Urinary bladder (tissue), 4 donors: ENCODE measurements at places on chromosomes 1 and 21. TPM values are rescaled to one million over a fixed set of nuclear protein-coding genes. Genes with fewer than 3 reads are reported as not detected.

Gene CYP4A22
- not detected for polyA plus RNA-seq

Gene MAEL
- 0.18 TPM for polyA plus RNA-seq

Gene PRXL2B
- polyA plus RNA-seq, result 25.0 TPM

Gene ZNF593OS
- polyA plus RNA-seq, result 0.18 TPM

Gene MROH7
- polyA plus RNA-seq, result 3.0 TPM

Gene CFH
- 411 TPM for polyA plus RNA-seq

Gene ICOSLG
- 1.3 TPM for polyA plus RNA-seq

GRCh38 chr1:3066250-3066711, 2.7 kb upstream of the PRDM16 start:
- DNase-seq, result no peak

- DNase-seq, result no peak
Measured at GRCh38 chr1:66445492-66446181, 88.3 kb upstream of the SGIP1 start.

GRCh38 chr1:201228011-201228983, 37.7 kb downstream of the IGFN1 start:
- no peak for DNase-seq

GRCh38 chr1:119359730-119360129, 8.9 kb upstream of the HAO2 start:
- no peak for DNase-seq

GRCh38 chr1:205933671-205934618, 9.3 kb downstream of the SLC26A9 start:
- no peak for DNase-seq

DNA sequence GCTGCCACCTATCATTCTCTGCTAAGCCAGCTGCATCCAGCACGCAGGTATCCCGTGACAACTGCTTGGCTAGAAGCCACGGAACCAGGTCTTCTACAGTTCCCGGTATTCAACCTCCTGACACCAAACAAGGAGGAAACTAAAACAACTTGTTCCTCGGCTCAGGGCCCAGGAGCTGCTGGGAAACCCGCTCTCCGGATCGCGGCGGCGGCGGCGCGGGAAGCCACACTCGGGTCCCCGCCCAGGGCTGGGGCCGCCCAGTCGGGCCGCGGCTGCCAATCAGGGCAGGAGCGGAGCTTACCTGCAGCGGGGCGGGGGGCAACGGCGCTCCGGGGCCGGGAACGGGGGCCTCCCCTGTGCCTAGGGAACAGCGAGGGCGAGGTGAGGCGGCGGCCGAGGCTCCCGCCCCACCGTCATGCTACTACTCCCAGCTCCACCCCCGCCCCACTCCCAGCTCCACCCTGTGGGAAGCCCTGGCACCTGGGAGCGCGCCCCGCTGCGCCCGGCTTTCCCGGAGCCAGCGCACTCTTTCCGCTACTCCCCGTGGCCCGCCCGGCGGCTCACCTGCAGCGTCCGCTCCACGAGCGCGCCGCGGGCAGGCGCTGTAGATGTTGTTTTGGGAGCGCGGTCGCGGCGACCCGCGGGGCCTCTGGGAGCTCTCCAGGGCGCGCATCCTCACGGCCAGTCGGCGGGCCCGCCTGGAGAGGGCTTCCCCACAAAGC, 12.1 kb downstream of the IL24 start:
- peak; percentile 64 for DNase-seq

- no peak for DNase-seq
Measured at GRCh38 chr1:66380452-66381212, 153.3 kb upstream of the SGIP1 start.

DNA sequence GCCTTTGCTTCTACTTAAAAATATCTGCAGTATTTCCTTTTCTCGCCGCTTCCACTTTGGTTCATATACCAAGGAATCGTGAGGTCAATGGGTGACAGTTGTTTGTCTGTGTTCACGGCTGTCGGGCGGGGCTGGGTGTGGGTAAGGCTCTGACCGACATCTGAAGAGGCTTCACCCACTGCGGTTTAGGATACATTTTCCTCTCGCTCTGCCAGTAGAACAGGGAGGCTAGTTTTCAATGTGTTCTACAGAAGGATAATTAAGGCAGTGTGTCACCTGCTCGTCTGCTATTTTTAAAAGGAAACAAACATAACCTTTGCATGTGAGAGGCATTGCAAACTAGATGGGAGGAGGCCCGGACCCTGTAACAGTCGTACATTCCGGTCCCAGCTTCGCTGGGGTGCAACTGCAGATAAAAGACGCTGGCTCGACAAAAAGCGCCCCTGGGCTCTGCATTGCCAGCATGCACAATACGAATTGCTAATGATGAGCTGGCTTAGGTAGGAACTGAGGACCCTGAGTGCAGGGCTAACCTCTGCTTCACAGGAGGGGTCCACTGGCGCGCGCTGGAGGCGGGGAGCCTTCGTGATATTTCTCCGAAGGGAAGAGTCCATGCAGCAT, 8.5 kb upstream of the ERG start:
- DNase-seq, result no peak

DNA sequence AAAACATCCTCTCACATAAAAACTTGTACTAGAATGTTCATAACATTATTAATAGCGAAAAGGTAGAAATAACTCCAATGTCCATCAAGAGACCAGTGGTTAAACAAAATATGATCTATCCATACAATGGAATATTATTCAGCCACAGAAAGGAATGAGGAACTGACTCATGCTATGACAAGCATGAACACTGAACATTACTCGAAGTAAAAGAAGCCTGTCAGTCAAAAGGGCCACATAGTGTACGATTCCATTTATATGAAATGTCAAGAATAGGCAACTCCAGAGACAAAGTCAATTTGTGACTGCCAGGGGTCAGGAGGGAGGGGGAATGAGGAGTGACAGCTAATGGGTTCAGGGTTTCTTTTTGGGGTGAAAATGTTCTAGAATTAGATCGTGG, 2.3 kb downstream of the VPS26C start:
- no peak for DNase-seq

DNA sequence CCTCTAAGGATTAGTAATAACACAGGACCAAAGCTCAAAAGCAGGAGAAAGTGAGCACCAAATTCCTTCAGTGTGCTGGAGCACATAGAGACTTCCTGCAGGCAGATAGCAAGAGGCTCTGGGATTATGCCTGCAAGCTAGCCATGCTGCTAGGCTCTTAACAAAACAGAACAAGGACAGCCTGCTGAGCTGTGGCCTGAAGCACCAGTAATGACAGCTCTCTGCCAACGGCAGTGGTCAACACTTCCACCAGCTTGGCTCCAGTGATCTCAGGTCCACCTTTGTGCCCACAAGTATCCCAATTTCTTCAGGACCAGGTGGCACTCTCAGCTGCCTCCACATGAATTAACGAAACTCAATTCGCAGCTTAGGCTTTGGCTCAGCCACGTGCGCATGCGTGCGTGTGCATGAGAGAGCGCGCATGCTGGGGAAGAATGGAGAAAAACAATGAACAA, 64.2 kb downstream of the SLC45A1 start:
- DNase-seq, result no peak

GRCh38 chr1:9561429-9561828, 22.2 kb downstream of the SLC25A33 start:
- DNase-seq, result no peak

DNA sequence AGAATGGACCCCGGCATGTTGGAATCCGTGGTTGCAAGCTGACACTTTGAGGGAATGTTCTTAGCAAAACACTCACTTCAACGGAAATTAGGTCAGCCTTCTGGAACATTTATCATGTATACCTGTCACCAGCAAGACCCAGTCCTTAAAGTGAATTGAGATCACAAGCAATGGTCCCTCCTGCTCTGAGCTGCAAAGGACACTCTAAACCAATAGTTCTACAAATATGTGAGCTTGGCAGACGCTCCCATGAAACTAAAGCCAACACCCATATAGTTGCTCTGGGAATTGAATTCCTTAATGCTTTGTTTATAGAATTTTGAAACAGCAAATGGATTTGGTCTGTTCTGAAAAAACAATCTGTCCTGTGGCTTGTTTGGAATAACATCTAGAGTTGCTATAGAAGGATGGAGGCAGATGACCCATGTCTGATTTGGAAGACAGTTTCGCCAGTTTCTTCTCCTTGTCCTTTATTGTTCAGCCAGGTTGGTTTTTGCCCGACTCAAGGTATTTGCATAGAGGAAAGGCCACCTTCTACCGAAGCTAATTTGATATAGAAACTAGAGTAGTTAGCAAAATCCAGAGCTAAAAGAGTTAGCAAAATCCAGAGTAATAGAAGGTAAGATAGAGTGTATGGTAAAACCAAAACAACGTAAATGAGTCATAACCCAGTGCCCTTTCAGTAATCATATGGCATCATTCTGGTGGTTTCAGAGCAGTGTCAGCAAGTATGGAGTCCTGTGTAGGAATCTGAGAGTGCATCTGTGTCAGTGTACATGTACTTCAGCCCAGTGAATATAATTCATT, 236.2 kb downstream of the NFIA start:
- peak; percentile 77 for DNase-seq

DNA sequence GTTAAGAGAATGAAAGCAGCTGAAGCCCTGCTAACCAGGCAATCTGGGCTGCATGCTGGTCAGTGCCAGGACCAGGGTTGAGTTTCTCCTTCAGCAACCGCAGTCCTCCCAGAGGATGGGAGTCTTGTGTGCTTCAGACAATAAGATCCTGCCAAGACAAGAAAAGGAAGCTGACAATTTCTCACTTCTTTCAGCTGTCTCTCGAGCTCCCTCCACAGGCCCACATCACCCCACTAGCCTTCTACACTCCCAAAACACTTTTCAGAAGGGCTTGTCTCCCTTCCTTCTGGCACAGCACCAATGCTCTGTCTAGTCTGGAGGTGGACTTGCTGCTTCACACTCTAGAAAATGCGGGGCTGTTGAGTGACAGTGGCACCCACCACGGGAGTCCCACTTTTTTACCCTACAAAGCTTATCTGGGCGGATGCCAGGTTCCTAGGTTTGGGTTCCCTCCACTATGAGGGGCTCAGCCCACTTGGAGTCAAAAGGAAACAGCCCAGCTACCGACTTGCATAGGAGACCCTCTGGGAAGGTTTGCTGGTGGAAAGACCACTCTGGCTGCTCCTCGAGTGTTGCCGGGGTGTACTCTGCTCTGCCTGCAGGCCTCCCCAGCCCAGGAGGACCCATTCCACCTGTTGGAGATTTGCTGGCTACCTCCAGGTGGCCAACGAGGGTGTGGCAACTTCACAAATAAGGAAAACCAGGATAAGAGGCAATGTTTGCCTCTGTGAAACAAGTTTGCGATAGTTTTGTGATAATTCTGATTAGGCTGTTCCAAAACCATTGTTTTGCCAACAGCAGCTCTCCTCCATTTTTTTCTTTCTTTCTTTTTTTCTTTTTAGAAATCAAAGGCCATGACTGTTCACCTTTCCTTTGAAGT, 68.9 kb downstream of the TENT5C start:
- no peak for DNase-seq

DNA sequence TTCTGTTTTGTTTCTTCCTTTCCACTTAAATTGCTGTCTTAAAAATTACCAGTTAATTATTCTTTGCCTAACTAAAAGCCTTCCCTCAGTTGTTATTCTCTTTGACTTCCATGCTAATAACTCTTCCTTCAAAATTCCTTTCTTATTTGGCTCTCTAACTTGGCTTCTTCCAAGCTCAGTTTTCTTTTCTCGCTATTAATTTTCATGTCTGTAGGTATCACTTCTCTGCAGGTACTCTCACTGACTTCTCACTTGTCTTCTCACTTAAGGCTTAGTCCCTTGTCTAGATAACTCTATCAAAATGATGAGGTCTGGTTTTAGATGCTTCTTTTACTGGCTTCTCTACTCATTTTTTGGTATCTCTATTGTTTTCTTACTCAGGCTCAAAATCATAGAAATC, 10.1 kb downstream of the CDC7 start:
- DNase-seq, result no peak

GRCh38 chr1:112284796-112285195, 111.2 kb upstream of the CTTNBP2NL start:
- DNase-seq, result no peak

GRCh38 chr21:34933609-34934335, 115.3 kb downstream of the RUNX1 start:
- no peak for DNase-seq

DNA sequence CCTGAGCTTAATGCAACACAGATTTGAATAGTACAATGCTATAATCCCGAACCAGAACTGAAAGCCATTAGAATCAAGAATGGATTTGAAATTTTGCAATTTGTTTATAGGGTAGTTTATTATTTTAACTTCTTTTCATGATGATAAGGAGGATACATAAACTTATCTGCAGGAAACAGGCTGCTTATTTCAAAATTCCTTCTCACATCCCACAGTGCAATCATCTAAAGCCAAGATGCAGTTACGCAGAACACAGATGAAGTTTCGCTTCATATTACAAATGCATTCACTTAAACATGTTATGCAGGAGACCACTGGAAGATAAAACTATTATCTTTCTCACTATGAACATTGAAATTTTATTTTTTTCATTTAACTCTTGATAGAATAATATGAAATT, 1019.6 kb downstream of the PLA2G4A start:
- no peak for DNase-seq

DNA sequence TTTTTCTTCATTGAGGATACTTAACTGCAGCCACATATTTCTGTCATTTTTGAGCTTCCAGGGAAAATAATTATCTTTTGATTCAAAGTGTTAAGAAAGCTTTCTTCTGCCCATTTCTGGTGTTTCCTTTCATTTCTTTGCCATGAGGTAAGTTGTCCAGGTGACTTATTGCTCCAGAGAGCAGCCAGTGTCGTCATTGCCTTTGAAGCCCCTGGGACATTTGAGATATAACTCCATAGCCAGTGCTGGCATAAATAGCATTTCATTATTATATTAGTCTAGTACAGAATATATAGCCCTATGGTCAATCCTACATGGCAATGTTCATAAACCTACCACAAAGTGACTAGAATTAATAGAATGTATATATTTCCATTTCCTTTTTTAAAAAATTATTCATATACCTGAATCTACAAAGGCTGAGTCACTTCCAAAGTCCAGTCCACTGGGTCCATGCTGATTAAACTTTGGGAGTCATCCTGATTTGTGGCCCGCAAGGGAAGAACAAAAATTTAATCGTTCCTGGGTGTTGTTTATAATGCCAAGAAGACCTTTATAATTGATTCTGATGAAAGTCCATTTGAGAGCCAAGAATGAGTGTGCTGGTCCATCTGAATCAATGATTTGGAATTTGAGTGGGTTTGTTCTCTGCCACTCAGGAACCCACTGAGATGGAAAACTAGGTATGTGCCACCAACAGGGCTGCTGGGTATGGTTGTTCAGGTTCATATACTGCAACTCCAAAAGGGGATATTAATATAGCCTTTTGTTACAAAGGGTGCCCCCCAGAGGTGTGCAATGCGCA, 221.8 kb upstream of the PLXNA2 start:
- DNase-seq, result no peak

DNA sequence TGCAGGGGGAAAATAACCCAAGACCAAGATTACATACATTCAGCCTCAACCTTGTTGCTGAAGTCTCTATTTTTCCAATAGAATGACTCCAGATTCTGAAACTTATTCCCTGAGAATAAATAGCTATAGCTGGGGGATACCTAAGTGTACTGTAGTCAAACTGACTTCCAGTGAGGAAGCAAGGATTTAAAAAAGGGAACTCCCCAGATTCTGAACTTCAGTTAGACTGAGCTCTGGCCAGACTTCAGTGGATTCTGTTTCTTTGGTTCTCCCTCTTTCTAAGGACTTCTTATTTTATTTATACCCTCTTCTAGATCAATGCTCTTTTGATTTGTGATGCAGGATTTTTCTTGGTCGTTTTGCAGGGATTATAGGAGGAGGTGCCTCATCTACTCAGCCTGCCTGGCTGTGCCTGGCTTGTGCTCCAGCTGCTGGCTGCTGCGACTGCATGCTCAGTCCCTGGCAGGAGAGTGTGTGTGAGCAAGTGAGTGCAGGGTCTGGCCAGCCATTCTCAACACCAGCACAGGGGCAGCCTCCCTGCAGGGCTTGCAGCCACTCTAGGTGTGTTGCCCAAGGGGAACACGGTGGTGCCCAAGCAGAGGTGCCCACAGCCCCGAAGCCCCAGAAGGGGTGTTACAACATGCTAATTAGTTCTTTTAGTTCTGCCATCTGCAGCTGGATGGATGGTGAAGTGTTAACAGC, 43.0 kb downstream of the SPATA17 start:
- no peak for DNase-seq
